ENCODE measurements at places on chromosomes 1 and 21.

DNA sequence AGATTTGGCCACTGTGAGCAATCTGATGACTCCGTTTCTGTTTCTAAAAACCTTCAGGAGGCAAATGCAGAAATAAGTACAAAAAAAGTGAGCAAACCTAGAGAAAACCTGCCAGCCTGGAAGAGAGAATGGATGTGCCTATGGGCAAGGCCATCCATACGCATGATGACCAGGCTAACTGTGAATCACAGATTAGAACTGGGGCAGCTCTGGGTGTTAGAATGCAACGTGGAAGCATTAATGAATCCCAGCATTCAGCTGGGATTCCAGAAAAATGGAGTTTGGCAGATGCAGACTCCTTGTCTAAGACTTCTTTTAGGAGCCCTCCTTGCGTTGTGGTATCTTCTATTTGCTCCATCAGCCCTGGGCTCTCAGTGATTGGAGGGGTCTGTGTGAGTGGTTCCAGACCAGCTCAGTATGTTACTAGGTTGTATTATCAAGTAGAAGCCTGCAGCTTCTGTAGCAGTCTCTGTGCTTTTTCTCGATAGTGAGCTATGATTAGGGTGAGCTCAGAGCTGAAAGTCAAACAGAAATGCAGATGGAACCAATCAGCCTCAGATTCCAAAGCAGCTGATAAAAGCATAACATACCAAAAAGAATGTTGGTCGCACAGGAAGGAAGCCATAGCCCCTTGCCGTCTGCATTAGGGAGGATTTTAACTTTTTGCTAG, 154.0 kb downstream of the PSMG1 start:
- no peak for DNase-seq

DNA sequence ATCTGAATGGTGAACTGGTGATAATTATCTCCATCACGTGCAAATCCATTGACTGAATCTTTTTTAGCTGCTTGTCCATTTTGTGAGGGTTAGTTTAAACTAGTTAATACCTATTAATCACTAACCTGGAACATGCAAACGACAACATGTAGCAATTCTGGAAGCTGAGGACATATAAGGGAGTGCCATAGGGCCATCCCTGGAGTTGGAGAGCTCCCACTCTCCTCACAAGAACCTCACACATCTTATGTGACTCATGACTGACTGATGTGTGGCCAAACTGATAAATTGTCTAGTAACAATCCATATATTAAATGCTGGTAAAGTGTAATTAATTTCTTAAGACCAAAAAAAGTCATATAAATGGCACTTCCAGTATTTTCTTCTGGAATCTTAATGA, 62.9 kb upstream of the HOOK1 start:
- DNase-seq, result no peak

GRCh38 chr1:188394677-188395076, 1565.9 kb downstream of the PLA2G4A start:
- DNase-seq, result no peak

DNA sequence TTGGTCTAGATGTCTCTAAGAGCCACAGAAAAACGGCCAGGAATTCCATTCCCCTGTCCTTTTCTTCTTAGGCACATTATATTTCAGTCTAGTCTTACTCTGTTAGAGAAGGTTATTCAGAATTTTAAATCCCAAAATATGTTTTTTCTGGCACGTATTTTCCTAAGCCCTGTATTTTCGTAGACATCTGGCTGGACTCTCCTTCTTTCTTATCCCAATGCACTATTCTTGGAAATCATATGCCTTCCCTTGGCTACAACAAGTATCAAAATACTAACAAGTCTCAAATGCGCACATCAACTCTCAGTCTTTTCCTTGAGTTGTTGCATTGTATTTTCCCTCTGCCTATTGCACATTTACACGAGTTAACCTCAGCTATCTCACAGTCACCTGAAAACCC, 96.2 kb downstream of the DPYD start:
- no peak for DNase-seq

GRCh38 chr1:247347477-247348222, 16.0 kb upstream of the ZNF496 start:
- no peak for DNase-seq

- no peak for DNase-seq
These were observed 96.0 kb upstream of the DUSP10 start for GRCh38 chr1:221837896-221838295.

DNA sequence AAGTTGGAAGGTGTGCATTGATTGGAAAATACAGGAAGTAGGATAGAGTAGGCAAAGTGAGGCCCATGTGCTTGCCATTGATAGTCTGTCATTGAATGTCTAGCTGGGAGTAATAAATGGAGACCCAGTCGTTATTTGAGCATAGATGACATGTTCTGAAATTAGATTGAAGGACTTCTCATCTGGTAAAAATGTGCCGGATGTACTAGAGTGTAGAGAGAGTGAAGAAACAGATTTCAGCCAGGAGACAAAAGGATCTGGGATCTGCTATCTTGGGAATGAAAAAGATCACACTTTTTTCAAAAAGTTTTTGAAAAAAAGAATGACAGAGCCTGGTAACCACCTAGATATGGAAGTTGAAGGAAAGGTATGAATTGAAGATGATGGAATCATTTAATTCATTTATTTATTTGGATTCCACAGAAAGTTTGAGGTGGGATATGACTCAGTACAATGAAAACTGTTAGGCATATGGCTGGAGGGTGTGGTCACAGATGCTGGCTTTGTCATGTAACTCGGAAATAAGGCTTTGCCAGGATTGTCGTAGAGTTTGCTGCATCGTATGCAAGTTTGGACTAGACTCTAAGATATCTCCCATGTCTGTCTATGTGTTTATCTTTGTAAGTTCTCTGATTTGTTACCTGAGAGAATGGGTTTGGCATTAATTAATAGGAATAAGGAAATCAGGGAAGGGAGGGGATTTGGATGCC, 137.1 kb downstream of the PBX1 start:
- no peak for DNase-seq

DNA sequence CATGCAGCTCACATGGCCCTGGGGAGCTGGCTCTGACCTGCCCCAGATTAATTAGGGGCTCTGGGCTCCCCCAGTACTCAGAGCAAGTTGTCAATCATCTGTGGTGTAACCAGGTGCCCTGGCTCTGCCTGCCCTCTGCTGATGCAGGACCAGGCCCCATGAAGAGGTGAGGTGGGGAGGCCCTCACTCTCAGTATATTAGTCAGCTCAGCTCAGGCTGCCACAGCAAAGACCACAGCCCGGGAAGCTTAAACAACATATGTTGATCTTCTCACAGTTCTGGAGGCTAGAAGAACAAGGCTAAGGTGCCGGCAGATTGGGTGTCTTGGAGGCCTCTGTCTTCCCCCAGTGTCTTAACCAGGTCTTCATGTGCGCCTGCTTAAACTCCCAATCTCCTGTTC, 66.5 kb downstream of the FCRL5 start:
- no peak for DNase-seq

GRCh38 chr1:68217060-68217554, 15.2 kb downstream of the WLS start:
- DNase-seq, result no peak

- no peak for DNase-seq
These were observed 100.3 kb downstream of the SEC16B start for GRCh38 chr1:177869586-177869985.

GRCh38 chr1:103900005-103900404, 150.3 kb downstream of the AMY1C start:
- no peak for DNase-seq

DNA sequence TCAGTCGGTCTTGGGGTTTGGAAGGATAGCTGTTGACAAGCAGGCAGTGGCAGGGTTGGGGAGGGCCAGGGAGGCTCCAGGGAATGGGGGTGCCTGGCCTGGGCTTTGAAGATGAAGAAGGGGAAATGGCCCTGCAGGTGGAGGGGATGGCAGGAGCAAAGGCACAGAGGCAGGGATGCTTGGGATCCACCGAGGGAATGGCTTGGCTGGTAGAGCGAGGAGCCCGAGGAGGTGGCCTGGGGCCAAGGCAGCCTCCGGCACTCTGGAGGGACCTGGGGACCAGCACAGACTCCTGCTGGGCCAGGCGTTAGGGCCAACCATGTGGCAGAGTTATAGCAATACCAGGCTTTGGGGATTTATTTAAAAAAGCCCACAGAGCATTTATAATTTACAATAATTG, 62.9 kb upstream of the EDN2 start:
- DNase-seq, result no peak

DNA sequence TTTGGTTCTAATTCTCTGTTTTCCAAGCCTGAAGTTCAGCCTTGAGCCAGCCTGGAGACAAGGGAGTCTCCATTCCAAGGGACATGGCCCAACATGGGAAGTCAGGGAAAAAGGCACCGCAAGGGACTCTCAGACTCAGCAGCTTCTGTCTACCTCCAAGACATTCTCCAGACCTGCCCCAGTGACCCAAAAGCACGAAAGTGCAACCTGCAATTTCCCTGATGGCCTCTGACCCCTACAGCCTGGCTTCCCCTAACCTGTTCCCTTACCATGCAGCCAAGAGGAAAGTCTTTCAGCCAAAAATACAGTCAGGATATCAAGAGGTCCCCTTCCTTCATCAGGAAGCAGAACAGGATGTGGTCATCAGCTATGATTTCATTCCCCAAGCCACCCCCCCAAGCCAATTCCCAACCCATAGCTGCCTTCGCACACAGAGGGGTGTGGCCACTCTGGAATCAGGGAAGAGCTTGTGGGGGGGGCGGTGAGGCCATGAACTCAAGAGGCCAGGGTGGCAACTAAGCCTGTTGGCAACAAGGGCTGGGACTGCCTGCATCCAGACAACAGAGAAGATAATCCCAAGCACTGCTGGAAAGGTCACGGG, 59.2 kb downstream of the TIAM1 start:
- no peak for DNase-seq

GRCh38 chr1:28113242-28113572, 24.8 kb upstream of the EYA3 start:
- no peak for DNase-seq

DNA sequence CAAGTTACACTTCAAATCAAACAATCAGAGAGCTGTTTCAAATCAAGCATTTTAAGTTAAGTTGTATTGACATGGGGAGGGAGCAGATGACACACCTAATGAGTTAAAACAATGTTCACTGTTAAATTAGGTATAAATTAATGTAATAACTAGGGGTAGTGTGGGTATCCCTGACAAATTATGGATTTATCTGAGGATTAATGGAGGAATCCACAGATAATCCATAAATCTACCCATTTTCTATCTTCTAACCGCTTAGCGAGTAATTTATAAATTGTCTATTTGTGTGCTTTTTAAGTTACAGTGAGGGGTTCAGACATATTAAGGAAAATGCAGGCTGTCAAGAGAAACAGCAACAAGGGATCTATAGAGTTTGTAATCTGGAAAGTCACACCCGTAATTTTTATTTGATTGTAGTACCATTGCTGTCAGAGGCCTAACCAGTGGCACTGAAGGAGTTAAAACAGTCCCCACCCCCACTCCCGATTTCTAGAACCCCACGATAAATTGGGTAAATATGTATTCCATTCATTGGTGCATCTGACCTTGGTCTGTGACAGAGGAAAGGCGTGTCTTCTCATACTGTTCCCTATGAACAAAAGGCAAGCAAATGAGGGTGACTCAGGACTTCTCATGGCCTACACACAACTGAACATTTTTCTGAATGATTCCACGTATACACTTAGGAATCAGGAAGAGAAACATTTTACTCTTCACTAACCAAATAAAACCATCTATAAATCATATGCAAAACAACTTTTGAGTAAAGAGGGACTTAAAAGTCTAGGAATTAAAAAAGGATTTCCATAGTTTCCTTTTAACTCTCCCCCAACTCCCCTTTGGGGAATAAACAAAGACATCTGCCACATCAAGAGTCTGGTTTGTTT, 7.4 kb downstream of the IRF2BP2 start:
- no peak for DNase-seq

GRCh38 chr1:51518586-51519047, 449 bp downstream of the EPS15 start:
- no peak for DNase-seq

GRCh38 chr1:69126796-69127195, 440.9 kb upstream of the LRRC7 start:
- DNase-seq, result no peak

GRCh38 chr1:234924450-234925355, 203.9 kb downstream of the TOMM20 start:
- no peak for DNase-seq

DNA sequence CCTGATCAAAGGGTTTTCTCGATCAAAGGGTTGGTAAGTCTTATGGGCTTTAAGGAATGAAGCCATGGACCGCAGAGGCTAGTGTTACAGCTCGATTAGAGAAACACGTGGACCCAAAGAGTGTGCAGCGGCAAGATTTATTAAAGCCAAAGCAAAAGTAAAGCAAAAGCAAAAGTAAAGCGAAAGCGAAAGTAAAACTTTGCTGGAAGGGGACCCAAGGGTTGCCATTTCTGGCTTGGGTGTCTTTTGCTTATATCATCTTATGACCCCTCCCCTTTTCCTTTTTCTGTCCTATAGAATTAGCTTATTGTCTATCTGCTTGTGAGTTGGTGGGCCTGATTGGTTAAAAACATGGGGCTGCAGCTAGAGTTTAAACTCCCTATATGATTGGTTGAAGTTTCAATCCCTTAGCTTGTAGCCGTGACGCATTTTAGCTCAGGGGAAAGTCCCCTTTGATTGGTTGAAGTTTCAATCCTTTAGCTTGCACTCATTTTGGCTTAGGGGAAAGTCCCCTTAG, 957.0 kb downstream of the AMY1C start:
- no peak for DNase-seq

GRCh38 chr1:17852383-17852782, 97.2 kb downstream of the ACTL8 start:
- DNase-seq, result no peak

- DNase-seq, result no peak
These were observed 27.5 kb downstream of the TBX15 start for GRCh38 chr1:118960567-118961136.

- peak; percentile 96 for DNase-seq
These were observed at the start of gene KIF2C for GRCh38 chr1:44739307-44740178. Gene KIF2C (plus strand): TSS chr1:44739837. CDS start chr1:44739933, 96 bp downstream.

GRCh38 chr1:48776393-48777218, at the start of gene BEND5:
Gene BEND5 (minus strand): TSS chr1:48776891. CDS start chr1:48776831, 60 bp downstream.
- DNase-seq, result peak; percentile 89

DNA sequence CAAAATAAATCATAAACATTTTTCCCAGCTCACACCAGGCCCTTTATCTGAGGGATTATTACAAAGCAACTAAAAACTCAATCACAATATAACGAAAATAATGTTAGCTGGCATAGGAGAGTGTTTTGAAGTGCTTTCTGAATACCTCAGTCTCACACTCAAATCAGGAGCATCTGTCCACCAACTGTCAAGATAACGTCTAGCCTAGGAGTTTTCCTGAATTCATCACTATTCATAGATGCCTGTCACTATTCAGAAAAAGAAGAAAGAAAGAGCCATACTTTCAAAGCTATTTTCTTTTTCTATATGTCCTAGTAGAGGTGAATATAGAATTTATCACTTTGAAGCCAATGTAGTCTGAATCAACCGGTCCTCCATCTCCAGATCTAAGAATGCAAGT, 127.0 kb downstream of the AKT3 start:
- DNase-seq, result no peak

- peak; percentile 75 for DNase-seq
These were observed 6.2 kb upstream of the ANKRD65 start for GRCh38 chr1:1427106-1427819.

GRCh38 chr1:195530961-195531360, 1077.3 kb downstream of the KCNT2 start:
- DNase-seq, result no peak

GRCh38 chr1:65209005-65209885, 61.2 kb downstream of the AK4 start:
- DNase-seq, result no peak
